ENCODE measurements at places on chromosomes 1 and 21.

- no peak for DNase-seq
These were observed 5.2 kb downstream of the PADI1 start for GRCh38 chr1:17210176-17210575.

DNA sequence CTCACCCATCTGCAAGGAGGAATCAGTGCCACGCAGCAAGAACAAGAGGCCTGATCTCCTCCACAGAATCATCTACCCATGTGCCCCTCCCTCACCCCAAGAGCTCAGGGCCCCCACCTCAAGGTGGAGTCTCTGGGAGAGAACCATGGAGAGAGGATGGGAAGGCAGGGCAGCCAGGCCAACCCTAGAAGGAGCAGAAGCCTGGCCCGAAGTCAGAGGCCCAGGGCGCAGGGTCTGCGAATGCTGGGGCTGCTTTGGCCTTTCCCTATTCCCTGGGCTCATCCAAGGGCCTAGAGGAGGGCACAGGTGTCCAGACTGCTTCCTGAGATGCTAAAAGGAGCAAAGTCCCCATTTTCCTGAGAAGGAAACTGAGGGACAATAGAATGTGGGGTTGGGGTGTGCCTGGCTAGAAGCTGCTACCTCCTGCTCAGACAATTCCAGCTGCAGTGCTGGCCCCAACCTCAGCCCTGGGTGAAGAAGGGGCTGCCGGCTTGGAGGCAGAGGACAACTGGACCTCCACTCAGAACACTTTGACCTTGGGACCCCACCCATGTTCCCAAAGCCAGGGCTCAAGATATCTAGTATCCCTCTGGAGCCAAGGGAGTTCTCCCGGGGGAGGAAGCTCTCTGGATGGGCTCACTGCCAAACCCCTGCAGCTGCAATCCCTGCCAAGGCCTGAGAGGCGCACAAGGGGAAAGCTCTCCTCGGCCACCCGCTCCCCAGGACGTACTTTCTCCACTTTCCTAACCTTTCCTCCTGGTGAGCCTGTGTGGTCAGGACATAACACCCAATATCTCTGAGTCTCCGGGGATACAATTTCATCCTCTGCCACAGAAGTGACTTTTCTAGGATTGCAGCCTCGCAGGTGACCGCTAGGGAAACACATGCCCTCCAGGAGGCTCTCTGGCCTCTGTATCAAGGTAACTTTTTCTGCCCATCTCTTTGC lies 16.6 kb upstream of the LEMD1 start:
- no peak for DNase-seq

GRCh38 chr1:113565621-113566020 lies 175.3 kb downstream of the MAGI3 start:
- no peak for DNase-seq

GRCh38 chr1:46784666-46785065 lies 14.2 kb upstream of the CYP4B1 start:
- no peak for DNase-seq

DNA sequence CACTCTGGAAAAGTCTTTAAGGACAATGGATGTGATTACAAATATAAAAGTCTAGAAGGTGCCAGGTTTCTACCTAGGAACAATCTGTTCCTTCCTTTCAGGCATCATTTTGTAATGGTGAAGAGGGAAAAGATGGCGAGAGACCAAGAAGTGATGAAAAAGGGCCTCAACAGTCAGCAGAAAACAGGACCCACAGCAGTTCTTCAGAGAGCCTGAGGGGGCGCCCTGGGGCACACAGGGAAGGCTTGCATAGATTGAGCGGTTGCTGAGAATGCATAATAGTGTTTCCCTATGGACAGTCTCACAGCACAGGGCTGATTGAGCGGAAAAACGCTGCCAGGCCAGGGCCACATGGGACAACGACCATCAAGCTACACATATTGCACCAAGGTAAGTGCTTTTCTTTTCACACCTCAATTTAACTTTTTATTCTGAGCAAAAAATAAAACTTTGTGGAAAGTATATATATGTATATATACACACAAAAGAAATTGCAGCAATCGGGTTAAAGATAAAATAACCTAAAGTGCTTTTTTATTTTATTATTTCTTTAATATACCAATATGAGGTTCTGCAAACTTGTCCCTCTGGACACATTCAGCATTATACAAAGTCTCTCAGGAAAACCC lies 3.1 kb upstream of the YRDC start:
- DNase-seq: peak; percentile 55

DNA sequence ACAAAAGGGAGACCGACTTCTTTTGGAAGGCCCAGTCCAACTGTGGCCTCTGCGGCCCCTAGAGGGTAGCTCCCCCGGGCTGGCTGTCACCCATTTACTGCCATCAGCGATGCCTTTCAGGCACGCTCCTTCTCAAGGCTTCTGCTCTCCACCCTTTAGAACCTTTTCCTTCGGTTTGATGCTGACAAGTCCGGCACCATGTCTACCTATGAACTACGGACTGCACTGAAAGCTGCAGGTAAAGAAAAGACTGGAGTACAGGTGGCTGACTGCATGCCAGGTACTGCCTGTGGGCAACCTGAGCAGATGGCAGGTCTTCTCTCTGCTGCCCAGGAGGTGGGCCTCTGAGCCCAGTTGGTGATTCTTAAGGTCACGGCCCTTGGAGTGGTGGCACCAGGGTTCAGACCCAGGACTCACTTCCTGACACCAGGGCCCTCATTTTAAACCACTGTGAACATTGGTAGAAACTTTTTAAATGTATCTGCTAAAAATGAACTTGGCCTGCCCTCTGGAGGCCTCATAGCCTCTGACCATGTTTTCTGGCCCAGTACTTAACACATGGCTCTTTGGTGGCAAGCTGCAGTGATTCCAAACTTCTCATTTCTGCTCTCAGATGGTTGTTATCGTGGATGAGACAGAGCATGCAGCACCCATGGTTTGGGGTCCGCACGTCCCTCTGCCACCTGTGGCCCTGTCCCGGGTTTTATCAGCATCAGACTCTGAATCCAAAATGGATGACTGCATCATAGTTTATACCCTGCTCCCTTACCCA lies 45.7 kb downstream of the CAPN9 start:
- DNase-seq: no peak

DNA sequence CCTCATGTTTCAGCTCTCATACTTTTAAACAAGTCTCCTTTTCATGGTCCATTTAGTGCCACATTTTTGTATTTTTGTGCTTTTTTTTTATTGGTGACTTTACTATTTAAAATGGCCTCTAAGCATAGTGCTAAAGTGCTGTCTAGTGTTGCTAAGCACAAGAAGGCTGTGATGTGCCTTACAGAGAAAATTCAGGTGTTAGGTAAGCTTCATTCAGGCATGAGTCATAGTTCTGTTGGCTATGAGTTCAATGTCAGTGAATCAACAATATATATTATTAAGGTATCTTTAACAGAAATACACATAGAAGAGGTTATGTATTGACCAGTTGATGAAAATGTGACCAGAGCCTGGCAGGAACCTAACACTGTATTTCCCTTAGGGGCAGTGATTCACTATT lies 12.8 kb upstream of the FUBP1 start:
- no peak for DNase-seq

DNA sequence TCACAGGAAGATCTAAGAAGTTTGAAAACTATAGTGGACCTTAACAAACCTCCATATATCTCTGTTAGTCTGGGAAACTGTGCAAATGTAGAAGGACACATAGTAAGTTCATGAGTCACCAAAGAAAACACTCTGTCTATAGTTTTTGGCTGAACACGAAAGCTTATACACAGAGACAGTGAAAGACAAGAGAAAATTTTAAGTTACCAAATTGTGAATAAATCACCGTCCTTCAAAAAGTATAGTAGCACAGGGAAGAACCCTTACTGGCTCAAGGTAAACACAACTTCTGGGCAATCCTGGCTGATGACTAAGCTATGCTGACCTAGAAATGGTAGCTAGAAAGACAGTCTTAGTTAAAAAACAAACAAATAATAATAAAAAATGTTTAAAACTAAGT lies 1057.9 kb downstream of the AMY1C start:
- DNase-seq: no peak

- DNase-seq: no peak
These were observed 14.0 kb upstream of the ALX3 start for GRCh38 chr1:110084227-110085078.

DNA sequence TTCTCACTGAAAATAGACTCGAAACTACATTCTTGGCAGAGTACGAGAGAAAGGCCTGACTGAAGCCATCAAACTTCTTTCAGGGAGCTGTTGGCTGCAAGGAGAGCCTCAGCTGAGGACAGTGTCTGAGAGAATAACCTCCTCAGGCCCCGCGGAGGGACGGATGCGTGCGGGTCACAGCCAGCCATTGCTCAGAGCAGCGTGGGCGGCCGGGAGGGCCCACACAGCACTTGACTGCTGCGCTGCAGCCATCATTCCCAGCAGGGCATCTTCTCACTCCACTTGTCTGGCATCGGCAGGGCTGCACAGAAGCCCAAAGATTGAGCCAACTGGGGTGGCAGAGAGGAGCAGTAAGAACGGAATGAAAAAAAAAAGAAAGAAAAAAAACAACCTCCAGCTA lies 113.5 kb downstream of the XCL2 start:
- DNase-seq: no peak

DNA sequence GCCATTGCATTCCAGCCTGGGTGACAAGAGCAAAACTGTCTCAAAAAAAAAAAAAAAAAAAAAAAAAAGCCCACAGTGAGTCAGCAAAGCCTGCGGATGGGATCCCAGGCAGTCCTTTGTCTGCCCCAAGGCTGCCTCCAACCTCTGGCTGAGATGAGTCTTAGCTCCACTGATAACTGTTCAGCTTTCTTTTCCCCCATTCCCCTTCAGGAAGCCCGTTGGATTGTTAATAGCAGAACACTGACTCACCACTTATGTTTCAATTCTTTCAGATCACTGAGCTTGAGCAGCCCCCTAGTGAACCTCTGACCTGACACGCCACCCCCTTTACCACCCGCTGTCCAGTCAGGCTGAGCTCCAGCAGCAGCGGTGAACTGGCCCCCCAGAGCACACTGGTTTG lies 57.5 kb downstream of the ERG start:
- no peak for DNase-seq

- no peak for DNase-seq
These were observed 3.4 kb downstream of the RIPK4 start for GRCh38 chr21:41763398-41763931.

DNA sequence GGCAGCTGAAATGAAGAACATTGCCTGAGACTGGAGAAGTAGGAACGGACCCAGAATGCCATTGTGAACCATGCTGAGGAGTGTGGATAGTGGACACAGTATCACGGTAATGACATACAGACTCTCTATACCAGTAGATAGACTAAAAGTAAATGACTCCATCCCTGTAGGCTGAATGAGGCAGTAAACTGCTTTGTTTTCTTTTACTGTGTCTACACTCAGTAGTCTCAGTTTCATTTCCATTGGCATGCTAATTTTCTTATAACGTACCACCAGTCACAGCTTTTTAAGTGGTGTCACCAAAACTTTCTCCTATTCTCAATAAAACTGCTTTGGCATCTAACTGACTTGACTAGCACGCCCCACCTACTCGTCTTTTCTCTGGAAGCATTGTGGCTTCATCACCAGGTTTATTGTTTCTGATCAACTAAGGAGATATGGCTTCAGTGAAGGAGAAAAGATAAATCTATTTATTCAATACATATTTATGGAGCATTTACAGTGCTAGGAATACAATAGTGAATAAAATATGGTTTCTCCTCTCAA lies 8.4 kb upstream of the ZNF697 start:
- no peak for DNase-seq

- DNase-seq: no peak
These were observed 1.9 kb downstream of the PUM1 start for GRCh38 chr1:31063631-31064030.

DNA sequence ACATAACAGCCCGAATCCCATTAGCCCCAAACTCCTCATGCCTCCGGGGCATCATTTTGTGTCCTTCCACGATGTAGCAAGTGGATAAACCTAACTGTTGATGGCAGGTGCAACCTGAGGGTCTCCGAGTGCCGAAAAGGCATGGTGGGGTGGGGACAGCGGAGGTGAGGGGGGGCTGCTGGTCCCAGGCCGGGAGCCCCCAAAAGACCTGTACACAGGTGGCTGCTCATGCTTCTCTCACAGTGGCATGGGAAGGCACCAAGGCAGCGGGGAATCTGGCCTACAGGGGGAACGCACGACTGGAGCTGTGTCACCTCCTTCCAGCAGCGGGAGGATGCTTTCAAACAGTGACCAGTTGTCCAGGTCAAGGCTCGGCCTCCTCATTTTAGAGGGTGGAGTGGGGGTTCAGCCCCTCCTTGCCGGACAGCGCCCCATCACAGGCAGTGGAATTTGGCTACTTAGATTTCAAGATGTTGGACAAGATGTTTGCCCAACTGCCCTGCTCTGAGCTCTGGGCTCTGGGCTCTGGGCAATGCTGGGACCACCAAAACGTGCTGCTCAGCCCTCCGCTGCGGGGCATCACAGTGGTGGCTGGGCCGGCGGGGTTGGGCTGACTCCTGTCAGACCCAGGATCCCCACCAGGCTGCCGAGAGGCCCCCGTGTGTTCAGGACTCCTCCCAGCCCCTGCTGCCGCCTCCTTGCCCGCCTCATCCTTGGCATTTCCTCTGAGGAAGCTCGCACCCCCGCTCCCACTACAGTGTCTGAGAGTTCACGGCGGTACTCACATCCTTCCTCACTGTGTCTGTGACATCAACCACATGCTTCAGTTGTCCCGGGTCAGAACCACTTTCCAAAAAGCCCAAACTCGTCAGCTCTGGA lies 7.6 kb downstream of the DNMT3L start:
- no peak for DNase-seq

DNA sequence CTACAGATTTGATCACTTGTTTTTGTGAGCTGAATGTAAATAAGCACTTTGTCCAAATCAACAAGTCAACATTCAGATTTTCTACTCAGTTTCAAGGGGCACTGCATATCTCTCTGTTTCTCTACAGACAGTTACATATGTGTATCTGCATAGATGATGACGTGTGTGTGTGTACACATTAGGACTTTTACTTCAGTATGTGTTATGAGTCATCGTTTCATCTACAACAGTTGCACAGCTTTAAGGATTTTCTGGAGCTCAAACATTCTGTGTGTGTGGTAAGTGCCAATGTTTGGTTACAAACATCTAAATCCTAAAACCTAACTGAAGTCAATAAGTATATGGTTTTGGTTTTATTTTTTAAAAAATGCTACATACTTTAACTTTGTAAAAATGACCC lies 494.5 kb upstream of the PBX1 start:
- no peak for DNase-seq

- DNase-seq: peak; percentile 80
These were observed 41.9 kb downstream of the CD34 start for GRCh38 chr1:207868774-207869721.

- no peak for DNase-seq
These were observed 29.6 kb downstream of the SETD4 start for GRCh38 chr21:36030581-36031189.

GRCh38 chr1:204102029-204102611 lies 29.2 kb downstream of the SOX13 start:
- DNase-seq: no peak

GRCh38 chr21:35927262-35927661 lies 133.1 kb downstream of the SETD4 start:
- no peak for DNase-seq

DNA sequence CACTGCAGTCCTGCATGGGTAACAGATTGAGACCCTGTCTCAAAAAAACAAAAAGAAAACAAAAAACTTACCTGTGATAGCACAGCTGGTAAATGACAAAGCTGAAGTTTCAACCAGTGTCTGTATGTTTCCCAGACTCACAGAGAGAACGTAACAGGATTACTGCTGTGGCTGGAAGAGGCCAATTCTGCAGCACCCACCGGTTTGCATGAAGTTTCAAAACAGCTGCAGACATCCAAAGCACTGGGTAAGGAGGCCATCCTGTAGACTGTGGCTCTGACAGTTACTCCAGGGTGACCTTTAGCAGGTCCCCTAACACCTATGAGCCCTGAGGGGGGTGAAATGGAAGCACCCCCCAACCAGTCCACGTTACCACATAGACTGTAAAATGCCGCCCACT lies 7.5 kb downstream of the ID3 start:
- DNase-seq: no peak

- DNase-seq: no peak
These were observed 35.4 kb upstream of the TXLNA start for GRCh38 chr1:32144033-32144432.
